ENCODE measurements at places on chromosomes 3 and 15. TPM values are rescaled to one million over a fixed set of nuclear protein-coding genes. Genes with fewer than 3 reads are reported as not detected.

The ARL14 gene
- total RNA-seq = 51.8 TPM

The ITPKA gene
- 46.4 TPM for total RNA-seq

DNA sequence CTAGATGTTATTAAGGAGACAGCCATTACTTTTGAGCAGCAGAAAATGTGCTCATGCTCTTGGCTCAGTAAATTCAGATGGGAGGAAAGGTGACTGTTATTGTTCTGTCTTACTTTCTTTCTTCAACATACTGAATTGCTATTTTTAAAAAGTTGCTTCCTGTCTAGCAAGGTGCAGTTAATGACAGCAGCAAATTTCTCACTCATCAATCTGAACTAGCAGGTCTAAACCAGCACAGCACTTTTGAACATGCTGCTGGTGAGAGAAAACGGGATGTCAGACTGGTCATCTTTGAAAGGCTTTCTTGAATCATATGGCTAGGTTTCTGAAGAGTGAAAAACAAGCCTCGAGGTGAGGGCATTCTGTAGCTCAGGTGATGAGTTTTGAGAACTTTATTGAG, 384.7 kb downstream of the MFSD1 start:
- DNase-seq = no peak

DNA sequence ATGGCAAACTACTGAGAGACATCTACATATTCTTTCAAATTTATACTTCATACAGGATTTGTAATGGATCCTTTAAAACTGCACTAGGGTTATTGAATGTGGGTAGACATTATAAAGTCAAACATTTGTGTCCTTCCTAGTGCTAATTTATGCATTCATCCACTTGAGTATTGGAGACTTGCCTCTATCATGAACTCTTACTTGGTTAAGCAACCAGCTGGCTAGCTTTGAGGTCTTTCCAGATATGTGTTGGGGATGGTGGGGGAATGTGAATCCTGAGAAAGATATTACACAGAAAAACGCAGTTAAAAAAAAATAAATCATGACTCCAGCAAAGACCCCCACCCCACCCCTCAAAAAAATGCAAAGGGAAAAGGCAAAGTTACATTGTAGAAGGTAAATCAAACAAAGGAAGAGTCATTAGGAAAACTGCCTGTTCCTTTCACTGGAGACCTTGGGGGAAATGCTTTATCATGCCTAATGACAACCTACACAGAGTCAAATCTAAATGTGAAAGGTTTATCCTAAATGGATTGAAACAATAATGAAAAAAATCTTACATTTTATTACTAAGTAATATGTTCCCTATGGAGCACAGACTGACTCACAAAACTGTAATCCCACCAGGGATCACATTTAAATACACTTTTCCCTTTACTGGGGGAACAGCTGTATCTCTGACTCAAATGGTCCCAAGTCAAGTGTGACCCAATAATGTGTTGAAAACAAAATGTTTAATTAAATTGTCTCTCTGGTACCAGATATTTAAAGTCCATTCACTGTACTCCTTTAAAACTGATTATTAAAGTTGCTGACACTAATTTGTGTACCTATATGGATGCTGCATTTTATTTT, 522.3 kb downstream of the ROBO1 start:
- no peak for DNase-seq
